Iris pigment epithelial cell (primary cell): ENCODE measurements at places on chromosomes 6 and 20.

- DNase-seq = no peak
Measured at GRCh38 chr6:150534553-150534952, 65.1 kb upstream of the PLEKHG1 start.

- peak; percentile 94 for DNase-seq
Measured at GRCh38 chr6:137832110-137832509, 34.9 kb upstream of the TNFAIP3 start.

DNA sequence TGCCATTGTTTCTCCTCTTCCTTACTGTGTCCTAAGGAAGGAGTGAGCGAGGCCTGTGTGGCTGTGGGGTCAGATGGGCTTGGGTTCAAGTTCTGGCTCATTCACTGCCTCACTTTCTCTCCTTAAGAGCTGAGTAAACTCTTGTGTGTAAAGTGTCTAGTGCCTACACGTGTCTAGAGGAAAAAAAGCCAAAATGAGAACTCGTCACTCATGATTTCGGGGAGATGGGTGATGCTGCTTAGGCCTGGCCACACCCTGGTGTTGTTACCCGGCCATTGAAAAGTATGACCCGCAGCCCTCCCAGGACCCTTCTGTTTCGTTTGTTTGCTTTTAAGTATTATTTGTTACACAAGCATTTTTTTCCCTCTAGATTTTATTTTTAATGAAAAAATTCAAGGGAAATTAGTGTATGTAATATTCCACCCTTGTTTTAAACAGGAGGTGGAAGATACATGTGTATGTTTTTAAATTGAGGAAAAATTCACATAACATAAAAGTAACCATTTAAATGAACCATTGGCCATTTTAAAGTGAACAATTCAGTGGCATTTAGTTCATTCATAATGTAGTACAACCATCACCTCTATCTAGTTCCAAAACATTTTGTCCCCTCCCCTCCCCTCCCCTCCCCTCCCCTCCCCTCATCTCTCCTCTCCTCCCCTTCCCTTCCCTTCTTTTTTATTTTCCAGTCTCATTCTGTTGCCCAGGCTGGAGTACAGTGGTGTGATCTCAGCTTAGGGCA lies 71.0 kb downstream of the CEBPB start:
- DNase-seq = no peak

GRCh38 chr20:50977066-50978021 lies 18.7 kb downstream of the MOCS3 start:
- DNase-seq = no peak

GRCh38 chr6:121999456-122000065 lies 399.9 kb upstream of the HSF2 start:
- DNase-seq = no peak

DNA sequence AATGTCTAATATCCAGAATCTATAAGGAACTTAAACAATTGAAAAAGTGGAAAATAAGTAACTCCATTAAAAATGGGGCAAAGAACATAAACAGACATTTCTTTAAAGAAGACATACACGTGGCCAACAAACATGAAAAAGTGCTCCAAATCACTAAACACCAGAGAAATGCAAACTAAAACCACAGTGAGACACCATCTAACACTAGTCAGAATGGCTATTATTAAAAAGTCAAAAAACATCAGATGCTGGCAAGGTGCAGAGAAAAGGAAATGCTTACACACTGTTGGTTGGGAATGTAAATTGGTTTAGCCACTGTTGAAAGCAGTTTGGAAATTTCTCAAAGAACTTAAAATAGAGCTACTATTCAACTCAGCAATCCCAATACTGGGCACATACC lies 169.2 kb upstream of the MANEA start:
- no peak for DNase-seq

DNA sequence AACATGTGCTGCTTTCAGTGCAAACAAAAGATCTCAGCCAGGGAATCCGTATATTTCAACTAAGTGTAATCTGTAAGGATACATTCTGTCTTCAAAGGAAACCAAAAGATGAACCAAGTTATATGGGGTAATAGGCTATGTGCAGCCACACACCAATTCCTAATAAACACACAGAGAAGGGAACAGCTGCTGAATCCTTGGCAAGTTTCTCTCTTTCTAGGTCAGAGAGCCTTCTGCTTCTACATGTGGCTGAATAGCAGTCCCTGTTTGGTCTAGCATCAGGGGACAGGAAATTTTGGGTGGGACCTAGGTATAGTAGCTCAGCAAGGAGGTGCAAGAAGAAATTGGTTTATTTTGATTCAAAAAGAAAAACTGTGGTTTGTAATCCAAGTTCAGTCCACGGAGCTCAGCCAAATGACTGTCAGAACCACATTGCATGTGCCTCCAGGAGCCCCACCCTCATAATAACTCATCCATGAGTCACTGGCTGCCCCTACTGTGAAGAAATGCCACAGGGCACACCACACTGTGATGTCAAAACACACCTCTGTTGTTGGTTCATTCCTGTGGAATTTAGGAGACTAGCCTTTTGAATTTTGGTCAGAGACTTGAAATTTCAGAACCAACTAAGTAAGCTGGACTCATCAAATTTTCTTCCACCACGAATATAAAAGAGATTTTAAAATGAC lies 21.1 kb downstream of the SPTLC3 start:
- DNase-seq = peak; percentile 73
